ENCODE measurements at places on chromosomes 6 and 20.

GRCh38 chr6:24668997-24669361, 2.1 kb downstream of the ACOT13 start:
- DNase-seq = no peak

DNA sequence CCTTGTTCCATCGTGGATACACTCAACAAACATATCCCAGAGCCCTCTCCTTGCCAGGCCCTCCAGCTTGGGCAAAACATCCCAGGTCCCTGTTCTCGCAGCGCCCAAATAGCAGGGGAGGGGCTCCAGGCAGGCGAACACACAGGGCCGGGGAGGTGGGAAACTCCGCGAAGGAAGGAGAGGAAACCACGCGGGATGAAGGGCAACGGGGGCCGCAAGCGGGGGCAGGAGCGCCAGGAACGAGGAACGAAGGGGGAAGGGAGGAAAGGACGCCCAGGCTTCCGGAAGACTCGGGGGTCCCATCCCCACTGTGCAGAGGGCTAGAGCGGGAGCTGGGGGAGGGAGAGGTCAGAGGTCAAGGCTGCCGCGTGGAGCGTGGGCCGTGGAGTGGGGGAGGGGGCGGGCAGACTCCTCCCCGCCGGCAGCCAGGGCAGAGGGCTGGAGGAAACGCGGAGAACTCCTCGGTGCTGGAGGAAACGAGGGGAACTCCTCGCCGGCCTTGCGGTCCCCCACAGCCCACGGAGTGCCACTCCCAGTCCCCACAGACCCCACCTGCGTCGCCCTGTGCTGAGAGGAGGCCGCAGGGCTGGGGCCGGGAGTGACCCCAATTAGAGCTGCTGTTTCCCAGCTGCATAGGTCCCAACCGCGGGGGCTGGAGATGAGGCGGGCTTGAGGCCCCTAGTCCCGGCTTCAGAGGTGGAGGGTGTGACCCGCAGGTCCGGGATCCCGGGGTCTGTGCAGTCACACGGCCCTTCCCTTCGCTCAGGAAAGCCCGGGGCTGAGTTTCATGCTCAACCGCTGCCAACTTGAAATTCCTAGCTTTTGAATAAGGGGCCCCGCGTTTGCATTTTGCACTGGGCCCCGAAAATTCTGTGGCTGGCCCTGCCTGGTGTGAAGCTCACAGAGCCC, 1.2 kb upstream of the RBM38 start:
- no peak for DNase-seq

GRCh38 chr6:150692604-150693003, 92.9 kb downstream of the PLEKHG1 start:
- DNase-seq = no peak

DNA sequence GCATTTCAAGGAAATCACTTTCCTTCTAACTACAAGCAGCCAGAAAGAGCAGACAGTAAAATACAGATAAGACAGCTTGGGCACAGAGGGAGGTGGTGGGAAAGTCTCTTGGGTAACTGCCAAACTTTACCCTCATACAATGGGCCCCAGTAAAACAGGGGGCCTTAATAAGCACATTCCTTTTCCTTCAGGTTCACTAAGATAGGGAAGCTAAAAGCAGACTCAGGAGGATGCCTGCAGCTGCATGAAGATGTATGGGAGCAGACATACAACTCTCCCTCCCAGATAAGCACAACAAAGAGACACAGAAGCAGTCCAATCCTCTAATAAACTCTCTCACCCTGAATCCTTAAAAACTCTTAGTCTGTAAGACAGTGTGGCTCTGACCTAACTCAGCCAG, 49.0 kb downstream of the SIM1 start:
- DNase-seq = no peak

DNA sequence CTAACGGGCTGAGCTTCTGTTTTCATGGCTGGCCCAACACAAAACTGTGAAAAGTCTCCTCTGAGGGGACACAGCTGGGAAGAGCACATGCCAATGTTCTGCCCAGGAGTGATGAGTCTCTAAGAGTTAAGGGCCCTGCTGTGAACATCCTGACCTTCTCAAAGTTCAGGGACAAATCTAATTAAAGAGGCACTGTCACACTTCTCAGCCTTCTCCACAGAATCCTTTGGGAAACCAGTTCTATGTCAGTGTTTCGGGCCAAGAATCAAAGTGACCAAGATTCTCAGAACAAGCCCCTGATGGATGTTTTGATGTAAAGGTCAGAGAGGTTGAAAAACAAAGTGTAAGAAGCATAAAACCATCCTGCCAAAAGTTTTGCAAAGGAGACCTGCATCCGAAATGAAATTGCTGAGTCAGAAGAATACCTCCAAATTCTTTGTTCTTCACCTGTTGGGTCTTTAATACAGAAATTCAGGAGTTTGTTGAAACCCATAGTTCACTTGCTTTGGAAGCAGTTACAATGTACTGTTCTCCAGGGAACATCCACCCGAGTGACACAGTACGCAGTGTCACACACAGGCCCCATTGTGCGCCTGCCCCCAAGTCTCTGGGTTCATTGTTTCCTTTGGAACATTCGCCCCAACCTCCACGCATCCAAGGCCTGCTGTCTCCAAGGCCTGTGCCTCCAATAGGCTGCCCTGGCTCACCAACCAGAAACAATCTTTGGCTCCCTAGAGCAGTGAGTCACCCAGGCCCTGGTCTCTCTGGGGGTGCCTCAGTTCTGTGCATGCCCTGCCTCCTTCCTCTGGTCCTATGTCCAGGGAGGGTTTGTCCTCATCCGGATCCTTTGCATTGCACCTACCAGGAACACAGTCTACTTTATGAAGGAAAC, 65.5 kb upstream of the QKI start:
- DNase-seq = no peak

- DNase-seq = no peak
These were observed 87.8 kb upstream of the TIAM2 start for GRCh38 chr6:154907291-154907690.
